ENCODE measurements at places on chromosomes 5 and 9.

DNA sequence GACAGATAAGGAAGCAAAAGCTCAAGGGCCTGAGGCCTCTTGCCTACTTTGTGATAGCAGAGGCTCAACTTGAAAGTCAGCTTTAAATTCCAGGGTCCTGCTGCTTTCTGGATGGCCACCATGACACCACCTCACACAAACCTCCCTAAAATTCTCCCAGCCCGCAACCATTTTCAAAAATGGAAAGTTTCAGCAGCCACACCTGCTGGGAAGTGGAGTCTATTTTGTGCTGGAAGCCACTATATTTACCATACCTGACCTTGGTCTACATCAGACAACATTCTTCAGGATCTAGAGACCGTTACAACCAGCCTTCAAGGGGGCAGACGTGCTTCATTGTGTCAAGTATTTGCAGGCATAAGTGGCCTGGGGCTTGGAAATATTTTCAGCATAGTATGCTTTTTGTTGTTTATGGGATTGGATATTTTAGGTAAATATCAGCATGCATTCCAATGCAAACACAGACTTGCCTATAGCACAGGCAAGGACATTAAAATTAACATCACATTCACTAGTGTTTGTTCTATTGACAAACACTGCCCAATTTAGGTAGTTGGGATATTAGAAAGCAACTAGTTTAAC, 50.9 kb downstream of the BOD1 start:
- DNase-seq: no peak

DNA sequence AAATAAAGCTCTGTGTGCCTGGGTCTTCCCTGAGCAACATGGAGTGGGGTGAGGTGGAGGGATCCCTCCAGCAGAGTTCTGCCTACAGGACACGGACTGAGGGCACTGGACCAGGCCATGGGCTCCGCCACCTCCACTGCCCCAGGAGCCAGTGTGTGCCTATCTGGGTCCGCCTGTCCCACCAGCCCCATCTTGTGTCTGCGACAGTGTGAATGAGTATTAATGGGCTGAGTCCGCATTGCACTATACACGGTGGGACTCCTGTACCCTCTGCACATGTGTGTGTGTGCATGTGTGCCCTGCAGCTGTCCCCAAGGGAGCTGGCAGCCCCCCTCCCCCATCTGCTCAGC, 11.4 kb downstream of the FGFR4 start:
- DNase-seq: no peak

GRCh38 chr9:107342476-107343161, 59.5 kb downstream of the RAD23B start:
- no peak for DNase-seq

DNA sequence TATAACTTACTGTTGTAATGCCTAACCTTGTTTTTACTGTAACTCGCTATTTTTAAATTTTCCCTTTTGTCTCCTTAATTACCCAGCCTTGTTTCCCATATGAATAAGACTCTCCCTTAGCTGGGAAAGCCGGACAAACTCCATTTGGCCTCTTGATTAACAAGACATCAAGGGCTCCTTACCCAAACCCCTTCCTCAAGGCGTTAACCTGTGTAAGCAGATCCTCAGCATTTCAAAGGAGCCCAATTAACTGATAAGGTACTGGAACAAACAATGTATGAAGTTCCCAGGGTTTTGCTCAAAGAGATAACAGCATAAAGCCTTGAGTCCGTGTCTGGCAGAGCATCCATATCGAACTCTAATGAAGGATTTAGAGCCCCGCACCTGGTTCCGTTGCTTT, 66.0 kb upstream of the SIMC1 start:
- no peak for DNase-seq

DNA sequence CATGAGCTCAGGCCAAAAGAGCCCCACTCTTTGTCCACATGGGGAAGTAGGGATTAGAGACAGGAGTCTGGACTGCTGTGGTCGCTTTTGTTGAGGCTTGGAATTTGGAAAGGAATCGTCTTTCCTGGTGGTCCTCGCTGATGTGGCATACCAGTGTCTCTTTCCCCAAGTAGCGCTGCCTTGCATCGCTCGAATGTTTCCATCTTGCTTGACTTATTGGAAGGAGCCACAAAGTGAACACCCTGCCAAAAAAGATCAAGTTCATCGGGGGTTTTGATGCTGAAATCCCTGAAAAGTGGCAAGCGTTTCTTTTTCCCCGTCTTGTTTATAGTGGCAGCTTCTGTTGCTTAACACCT, 161.3 kb downstream of the MACROH2A1 start:
- DNase-seq: no peak

GRCh38 chr9:21081999-21082398, 4.3 kb upstream of the IFNB1 start:
- DNase-seq: no peak

DNA sequence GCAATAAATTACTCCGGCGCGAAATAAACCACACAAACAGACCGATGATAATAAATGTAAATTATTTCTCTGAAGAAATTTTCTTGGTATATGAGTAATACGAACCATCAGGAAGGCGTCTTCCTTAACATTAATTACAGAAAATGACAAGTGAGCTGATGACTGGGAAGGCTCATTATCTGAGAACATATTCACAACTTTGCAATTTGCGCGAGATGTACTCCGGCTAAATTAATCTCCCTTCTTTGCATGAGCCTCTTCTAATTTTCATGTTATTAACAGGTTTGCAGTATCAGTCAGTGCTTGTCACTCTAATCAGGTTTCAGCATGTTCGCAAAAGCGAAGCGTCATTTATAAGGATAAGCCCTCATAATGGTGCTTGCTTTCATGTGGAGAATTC, 218.9 kb upstream of the MVB12B start:
- no peak for DNase-seq

DNA sequence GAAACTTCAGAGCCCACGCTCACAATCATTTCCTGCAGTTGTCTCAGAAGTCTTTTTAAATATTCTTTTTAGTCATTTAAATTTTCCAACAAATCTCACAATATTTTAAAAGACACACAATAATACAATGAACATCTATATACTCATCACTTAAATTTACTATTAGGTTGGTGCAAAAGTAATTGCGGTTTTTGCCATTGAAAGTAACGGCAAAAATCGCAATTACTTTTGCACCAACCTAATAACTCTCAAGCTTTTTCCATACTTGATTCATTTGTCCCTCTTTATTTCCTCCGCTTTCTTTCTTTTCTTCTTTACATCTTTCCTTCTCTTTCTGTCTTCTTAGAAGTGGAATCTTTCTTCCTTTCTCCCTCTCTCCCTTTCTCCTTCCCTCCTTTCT, 19.2 kb upstream of the TMEM215 start:
- no peak for DNase-seq

- DNase-seq: no peak
Measured at GRCh38 chr5:144504929-144505577, 334.4 kb downstream of the KCTD16 start.

DNA sequence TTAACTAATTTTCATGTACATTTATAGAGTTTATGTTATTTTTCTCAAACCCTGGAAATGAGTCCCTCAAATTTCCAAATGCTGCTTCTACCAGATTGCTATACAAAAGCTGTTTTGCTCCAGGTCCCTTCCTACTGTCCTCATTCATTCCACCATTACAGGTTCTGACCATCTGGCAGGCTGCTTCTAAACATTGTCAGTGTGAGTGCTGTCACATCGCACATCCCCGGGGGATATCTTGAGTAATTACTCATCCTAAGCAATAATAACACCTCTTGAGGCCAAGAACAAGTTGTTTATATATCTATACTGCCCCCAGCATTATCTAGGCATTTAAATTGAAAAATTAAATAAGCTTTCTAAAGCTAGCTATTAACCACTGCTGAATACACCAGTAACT, 1675.3 kb upstream of the CDH6 start:
- no peak for DNase-seq

DNA sequence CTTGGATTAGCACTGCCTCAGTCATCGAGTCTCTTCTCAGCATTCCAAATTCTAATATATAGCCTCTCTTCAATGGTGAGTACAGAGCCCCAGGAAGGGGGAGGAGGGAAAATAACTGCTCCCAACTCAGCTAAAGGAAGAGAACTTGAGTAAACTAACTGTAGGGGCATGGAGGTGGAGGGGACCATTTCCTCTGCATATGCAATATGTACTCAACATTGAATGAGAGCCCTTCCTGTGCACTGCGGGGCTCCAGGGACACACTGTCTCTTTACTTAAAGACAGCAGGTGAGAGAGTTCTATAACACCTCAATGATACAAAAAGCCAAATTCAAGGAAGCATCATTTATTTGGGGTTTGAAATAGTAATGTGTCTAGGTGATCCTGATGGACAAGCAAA, 75.1 kb downstream of the GNAQ start:
- no peak for DNase-seq

DNA sequence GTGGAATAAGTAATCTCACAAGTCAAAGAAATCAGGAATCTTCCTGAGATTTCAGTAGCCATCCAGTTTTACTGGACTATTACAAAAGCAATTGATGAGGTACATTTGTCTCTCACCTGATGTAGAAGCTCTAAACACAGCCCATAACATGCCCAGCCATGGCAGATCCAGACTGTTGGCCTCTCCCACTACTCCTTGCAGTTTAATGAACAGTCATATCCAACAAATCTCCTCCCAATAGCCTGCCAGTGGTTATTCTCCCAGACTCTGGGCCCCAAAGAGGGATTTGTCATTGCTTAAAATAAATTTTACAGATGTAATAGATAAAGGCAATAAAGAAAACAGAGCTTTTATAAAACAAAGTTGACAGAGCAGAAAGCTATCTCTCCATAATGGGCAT, 80.8 kb downstream of the ZNF608 start:
- DNase-seq: no peak

DNA sequence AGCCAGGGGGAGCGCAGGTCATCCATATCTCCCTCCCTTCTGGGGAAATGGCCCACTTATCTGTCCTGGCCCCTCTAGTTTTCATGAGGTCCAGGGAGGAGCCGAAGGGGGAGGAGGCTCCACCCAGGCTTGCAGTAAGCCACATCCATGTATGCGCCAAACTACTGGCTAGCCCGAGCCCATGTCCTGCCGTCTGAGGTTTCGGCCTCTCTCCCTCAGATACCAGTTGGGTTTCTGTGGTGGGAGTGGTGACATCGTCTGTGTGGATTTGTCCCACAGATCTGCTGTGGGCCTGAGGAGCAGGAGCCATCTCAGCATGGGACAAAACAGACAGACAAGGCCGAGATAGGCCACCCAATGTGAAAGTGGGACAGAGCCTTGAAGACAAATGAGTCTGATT, 78.3 kb upstream of the ORM1 start:
- DNase-seq: no peak

DNA sequence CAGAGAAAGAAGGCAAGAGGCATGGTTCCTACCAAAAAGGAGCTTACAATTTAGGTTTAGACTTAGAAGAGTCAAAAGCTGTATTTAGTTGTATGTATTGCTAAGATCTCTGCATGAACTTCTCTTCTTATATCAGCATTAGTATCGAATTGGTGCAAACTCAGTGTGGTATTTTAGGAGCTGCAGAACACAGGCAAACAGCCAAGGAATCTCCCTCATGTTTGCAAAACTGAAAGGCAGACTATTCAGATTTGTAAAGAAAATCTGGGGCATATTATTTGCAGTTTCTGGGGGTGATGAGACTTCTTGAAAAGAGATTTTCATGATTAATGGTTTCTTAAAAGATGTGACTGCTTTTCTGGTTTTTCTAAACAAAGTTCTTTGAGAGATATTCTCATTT, 252.7 kb downstream of the CEMIP2 start:
- no peak for DNase-seq

DNA sequence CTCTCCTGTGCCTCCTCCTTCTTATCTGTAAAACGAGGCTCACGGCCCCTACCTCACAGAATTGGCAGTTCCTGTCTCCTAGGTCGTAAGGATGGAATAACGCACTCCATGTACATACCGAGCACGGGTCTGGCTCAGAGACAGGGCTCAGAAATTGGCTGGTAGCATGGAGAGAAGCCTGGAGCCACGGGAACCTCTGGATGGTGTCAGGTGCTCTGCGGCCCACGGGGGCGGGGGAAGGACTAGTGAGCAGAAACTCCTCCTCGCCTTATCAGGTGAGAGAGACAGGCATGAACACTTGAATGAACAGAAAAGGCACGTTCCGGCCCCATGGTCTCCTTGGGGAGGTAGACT, 15.4 kb upstream of the C5orf47 start:
- no peak for DNase-seq

- no peak for DNase-seq
Measured at GRCh38 chr9:2741441-2742158, 24.3 kb downstream of the KCNV2 start.

- DNase-seq: no peak
Measured at GRCh38 chr9:110370315-110370714, 32.7 kb upstream of the TXNDC8 start.

DNA sequence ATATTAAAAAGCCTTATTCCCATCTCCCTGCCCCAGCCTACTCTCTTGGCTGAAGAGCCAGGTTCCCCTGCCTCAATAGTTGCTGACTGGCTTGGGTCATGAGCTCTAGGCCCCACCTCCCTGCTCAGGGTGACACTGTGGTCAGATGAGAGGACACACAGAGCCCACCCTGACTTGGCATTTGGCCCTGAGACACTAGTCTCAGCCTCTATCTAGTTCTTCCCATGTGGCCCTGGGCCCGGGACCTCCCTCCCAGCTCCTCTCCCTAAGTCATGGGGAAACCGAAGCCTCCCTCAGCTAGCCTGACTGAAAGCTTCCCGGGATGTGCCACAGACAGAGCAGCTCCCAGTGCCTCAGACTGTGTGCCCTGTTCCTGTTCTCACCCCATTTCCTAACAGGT, 5.8 kb upstream of the MYOZ3 start:
- DNase-seq: no peak

- no peak for DNase-seq
Measured at GRCh38 chr5:79936646-79937216, 54.3 kb downstream of the MTX3 start.

DNA sequence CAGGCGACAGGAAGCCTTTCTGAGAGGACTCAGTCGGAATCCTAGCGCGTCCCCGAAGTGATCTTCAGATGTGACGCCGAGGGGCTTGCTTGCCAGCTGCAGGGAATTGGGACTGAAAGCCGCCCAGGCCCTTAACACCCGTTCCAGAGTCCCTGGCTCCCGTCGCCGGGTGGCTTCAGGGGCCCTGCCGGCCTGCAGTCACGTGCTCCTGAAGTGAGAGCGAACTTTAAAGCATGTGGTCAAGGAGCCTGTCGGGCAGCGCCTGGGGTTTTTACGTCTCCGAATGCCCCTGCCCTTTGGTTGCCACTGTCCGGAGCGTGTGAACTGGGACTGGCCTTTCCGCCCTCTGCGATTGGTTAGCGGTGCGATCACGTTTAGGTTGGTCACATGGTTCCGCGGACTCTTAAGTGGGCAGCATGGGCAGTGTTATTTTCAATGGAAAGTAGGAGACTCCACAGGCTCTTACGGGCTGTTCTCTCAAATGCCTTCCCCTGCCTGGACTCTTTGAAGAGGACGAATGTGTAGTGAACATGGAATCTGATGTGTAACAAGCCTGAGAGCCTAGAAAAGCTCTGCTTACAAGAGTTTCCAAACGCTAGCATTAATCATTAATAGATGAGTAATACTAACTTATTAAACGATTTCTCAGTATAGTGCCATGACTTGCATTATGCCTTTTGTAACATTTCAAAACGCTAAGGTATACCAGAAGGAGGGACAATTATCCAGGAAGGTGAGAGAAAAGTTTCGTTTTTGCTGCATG, 1.9 kb downstream of the VLDLR start:
- no peak for DNase-seq

GRCh38 chr5:146475190-146475780, 28.2 kb downstream of the TCERG1 start:
- DNase-seq: no peak
